Left renal pelvis (tissue), 4 donors: ENCODE measurements at places on chromosomes 2 and 18. TPM values are rescaled to one million over a fixed set of nuclear protein-coding genes. Genes with fewer than 3 reads are reported as not detected.

GRCh38 chr2:166628478-166629136 is 134.6 kb upstream of the SCN7A start:
- no peak for DNase-seq

- no peak for DNase-seq
Observed at GRCh38 chr2:111958901-111959300, 60.5 kb downstream of the MERTK start.

GRCh38 chr2:72539071-72539552 is 286.7 kb downstream of the EXOC6B start:
- DNase-seq, result no peak

- no peak for DNase-seq
Observed at GRCh38 chr2:191299866-191300265, 54.7 kb downstream of the MYO1B start.

DNA sequence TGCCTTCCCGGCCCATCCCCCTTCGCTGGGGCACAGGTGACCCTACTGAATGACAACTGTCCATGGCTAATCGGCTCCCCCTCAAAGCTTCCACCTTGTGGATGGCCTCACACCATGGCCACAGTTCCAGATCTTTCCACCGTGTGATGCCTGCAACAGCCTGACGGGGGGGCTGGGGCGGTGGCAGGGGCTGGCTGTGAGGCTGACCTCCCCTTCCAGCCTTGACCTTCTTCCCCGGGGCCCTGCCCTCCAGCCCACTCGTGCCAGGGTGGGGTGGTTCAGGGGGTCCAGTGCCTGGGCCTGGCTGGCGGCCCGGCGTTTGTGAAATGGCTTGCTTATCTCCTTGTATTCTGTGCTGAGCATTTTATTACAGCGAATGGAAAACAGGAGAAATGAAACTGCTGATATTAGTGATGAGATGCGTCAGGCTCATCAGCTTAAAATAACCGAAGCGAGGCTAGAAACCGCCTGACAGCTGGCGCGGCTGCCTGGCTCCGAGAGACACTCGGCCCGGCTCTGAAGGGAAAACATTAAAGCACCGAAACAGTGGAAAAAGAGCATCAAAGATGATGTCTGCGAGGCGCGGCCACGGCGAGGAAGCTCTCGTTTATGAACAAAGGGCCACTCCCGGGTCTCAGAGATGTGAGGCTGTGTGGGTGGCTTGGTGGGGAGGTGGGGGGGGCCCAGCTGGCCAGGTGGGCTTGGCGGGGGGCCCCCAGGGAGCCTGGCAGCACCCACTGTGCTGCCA is 916 bp upstream of the PDCD1 start:
- no peak for DNase-seq

- DNase-seq, result no peak
Observed at GRCh38 chr2:160471950-160472349, 21.7 kb downstream of the RBMS1 start.

DNA sequence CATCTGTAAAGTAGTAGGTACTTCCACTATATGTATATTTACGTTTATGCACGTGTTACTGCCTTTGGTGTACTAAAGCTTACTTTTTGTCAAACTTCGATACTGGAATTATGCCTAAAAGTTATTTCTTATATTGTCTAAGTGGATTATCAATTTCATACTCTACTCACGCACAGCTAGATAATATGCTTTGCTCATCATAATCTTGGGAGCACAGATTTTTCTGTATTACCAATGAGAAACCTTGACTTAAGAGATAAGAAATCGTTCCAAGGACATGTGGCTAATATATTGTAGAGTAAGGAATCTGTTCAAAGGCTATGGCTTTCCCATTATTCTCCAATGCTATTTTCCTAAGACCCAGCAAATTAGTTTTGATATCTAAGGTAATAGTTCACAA is 6.5 kb downstream of the HSPE1 start:
- DNase-seq, result no peak

- no peak for DNase-seq
Observed at GRCh38 chr2:64941801-64942200, 47.4 kb upstream of the SLC1A4 start.

GRCh38 chr2:134206031-134206430 is 47.8 kb upstream of the MGAT5 start:
- DNase-seq, result no peak

- no peak for DNase-seq
Observed at GRCh38 chr18:63183378-63183777, 136.2 kb downstream of the BCL2 start.

- DNase-seq, result no peak
Observed at GRCh38 chr2:10935953-10936942, 24.5 kb downstream of the KCNF1 start.

DNA sequence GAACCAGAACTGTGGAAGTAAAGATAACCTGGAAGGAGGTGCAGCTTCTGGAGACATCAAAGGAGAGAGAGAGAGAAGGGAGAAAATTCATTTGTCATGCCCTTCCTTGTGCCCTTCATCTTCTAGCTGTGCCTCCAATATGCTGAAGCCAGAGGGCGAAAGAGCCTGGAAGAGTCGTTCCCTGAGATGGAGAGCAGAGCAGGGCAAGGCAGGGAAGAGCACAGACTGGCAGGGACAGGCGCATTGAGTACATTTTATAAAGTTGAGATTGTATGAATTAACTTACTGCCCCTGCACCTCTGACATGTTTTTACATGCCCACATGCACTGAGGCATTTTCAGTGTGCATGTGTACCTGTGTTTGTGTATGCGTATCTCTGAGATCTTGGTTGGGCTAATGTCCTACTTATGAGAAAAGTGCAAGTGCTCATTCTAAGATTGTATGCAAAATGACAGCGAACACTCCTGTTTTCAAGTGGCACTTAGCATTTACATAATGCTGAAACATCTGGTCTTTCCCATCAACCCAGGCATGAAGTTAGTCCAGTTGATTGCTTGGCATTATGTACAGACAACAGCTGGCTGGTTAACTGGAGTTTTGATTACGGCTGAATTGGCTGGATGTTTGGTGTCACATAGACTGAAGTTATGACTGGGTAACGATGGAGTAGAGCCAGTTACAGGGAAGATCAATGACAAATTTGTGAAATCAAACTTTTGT is 23.7 kb upstream of the MMADHC start:
- DNase-seq, result no peak

DNA sequence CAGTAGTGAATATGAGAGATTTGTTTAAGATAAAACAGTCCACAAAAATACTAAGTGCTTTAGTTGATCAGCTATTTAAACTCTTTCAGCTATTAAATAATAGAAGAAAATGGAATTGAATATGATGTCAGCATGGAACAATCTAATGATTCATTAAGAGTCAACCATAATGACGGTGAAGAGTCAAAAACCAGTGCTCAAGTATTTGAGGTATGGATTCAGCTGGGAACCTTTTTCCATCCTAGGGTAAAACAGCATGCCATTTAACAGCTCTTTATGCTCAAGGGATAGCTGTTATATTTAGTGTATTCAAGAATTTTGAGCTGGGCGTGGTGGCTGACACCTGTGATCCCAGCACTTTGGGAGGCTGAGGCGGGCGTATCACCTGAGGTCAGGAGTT is 29.7 kb downstream of the CARF start:
- no peak for DNase-seq

- DNase-seq, result no peak
Observed at GRCh38 chr2:147862859-147863516, 18.2 kb downstream of the ACVR2A start.

- no peak for DNase-seq
Observed at GRCh38 chr2:227908266-227909054, 37.0 kb downstream of the DAW1 start.

DNA sequence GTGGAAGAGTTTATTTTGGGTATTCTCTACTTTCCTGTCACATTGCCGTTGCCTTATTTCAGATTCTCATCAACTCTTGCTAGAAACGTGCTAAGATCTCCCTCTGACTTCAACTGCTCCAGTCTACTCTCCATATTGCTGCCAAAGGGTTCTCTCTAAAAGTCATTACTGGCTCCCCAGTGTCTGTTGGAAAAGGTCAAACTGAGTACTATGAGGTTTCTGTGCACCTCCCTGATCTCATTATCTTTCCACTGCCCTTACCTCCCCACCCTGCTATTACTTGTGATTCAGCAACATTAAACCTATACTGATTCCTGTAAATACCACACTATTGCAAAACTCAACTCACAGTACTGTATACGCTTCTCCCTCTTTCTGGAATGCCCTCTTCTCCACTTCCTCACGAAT is 1.9 kb upstream of the KRCC1 start:
- no peak for DNase-seq

DNA sequence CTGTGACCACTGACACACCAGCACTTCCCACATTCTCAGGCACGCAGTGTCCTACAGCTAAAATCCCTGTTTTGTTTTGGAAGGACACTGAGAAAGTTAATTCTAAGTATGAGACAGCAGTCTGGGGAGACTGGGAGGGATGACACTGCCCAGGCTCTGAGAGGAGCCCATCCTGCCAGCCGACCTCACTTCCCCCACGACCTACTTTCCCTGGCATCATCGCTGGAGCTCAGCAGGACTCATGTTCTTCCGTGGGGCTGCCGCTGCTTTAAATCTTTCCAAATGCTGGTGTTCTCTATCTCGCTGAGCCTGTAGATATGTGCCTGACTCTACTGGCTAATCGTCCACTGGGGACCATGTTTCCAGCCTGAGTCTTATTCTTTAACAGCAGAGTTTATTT is 68.8 kb upstream of the TMEM200C start:
- no peak for DNase-seq

GRCh38 chr2:209943776-209944175 is 58.7 kb upstream of the RPE start:
- DNase-seq, result no peak

GRCh38 chr2:9226458-9227380 is 20.1 kb downstream of the ASAP2 start:
- no peak for DNase-seq

- DNase-seq, result no peak
Observed at GRCh38 chr2:54667266-54667639, 56.2 kb upstream of the EML6 start.

DCDC2C gene
- 1.3 TPM for polyA plus RNA-seq

DNAH6 gene
- 2.0 TPM for polyA plus RNA-seq

SCN3A gene
- 0.55 TPM for polyA plus RNA-seq

LYPD6 gene
- polyA plus RNA-seq, result 18.7 TPM

IL1RL1 gene
- polyA plus RNA-seq, result 0.10 TPM

DHRS9 gene
- 0.89 TPM for polyA plus RNA-seq

RAB17 gene
- 1.7 TPM for polyA plus RNA-seq

MAP2 gene
- 31.2 TPM for polyA plus RNA-seq

PSMD1 gene
- polyA plus RNA-seq, result 84.9 TPM

KRCC1 gene
- 56.5 TPM for polyA plus RNA-seq

SULT6B1 gene
- polyA plus RNA-seq, result not detected

GPR45 gene
- not detected for polyA plus RNA-seq

TDRD15 gene
- polyA plus RNA-seq, result 0.06 TPM
